ENCODE measurements at places on chromosomes 3 and 15.

- peak; percentile 34 for DNase-seq
Measured at GRCh38 chr3:38003371-38003816, 12.8 kb downstream of the VILL start.

DNA sequence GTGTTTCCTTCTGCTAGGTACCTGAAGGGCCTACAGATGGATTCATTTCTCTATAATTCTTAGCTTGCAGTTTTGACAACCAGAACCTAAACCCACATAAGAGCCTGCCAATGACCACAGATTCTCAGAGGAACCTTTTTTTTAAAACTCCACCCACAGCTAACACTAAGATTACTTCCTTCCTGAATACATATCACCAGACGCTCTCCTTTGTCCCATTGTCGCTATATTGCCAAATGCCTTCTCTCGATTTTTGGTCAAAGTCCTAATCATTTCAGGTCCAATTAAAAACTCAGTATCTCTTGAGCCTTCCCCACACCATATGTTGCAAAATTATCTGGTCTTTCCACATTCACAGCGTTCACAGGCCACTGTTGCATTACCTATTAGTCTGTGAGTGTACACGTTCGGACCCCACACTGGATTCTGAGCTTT, 12.4 kb downstream of the ZNF710 start:
- no peak for DNase-seq

- no peak for DNase-seq
Measured at GRCh38 chr15:79164465-79164864, 73.9 kb upstream of the RASGRF1 start.

DNA sequence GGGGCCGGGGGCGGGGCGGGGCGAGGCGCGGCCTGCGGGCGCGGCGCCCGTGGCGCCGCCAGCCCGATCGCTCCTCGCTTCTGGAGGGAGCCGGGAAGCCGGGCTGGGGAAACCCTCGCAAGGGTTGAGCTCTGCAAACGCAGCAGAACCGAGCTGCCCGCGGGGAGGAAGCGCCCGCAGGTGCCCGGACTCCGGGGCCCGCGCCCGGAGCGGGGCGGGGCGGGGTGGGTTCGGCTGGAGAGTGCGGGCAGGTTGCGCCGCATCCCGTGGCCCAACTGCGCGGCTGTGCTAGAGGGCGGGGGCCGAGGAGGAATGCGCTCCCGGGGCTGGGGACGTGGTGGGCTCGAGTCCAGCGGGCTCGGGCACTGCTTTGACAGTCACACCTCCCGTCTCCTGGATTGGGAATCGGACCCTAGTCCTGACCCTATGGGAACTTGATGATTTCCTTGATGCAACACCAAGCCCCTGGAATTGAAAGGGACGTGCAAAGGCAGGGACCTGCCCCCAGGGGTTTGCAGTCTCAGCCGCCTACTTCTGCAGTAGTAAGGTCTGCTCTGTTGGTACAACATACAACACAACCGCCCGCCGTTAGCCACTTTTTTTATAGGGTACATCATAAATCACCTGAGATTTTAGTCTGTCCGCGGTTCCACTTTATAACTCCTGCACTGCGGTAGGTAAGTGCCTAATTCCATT, 34.3 kb downstream of the ZBTB38 start:
- DNase-seq, result peak; percentile 36

DNA sequence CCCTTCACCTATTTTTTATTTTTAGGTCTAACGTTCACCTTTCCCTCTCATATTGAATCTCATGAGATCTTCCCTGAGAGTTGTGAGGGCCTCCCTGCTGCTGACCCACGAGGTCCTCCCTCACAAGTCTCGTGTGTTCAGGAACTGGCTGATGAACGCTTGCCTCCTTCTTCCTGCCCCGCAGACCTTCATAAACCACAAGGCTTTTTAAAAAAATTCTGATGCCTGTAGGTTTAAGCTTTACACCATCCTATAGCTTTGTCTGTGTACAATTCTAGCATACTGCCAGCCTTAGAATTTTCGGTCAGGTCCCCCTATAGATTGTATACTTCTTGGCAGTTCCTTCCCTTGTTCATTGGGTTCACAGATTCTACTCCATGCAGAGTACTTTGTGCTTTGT, 50.5 kb downstream of the CHST2 start:
- DNase-seq, result no peak

DNA sequence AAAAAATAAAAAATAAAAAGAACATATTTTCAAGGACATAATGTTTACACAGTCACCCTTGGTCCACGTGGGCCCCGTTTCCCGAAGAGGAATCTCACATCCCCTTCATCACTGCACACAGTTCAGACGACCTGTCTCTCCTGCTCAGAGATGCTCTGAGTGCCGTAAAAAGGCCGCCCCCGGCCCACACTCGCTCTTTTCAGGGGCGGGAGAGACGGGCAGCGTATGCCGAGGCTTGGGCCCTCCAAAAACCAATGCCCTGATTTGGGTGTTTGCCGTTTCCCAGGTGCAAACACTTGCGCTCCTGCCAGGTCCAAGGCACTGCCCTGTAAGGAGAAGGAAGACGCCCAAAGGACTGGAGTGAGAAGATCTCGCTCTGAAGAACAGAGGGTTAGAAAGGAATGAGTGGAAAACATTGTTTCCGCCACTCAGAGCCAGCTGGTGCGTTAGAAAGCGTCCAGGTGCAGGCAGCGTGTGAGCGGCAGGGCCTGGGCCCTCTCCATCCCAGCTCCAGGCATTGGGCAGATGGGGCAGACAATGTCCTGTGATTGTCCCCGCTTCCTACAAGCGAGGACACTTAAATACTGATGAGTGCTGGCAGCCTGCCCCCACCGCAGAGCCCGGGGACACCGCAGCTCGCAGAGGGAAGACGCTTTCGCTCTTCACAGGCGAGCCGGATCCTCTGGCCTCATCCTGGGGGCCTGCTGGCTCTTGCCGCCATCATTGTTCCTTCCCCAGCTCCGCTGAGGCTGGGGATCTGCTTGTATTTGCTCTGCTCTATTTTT, 53.2 kb downstream of the NIPA2 start:
- DNase-seq, result no peak

DNA sequence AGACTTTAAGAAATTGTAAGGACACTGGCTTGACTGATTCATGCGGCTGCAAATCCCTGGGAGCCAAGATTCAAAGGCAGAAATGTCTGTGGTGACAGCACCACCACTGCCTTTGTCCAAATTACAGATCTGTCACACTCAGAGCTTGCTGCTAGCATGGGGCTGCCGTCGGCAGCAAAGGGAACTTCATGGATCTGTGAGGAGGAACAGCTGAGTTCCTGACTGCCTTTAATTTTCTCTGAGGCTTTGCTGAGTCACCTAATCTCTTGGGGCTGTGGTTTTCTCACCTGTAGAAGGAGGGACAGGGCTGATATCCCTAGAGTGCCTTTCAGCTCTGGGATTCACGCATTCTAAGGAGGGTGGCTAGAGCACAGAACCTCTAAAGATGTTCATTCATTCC, 4.1 kb upstream of the PAK6 start:
- DNase-seq, result no peak

GRCh38 chr3:114022145-114022802, 34.1 kb downstream of the CCDC191 start:
- DNase-seq, result no peak
